ENCODE measurements at places on chromosomes 16 and 17.

- DNase-seq = peak; percentile 91
Measured at GRCh38 chr17:41434005-41434404, 6.8 kb downstream of the KRT38 start.

GRCh38 chr16:53061701-53062159 is 6.9 kb downstream of the CHD9 start:
- no peak for DNase-seq

DNA sequence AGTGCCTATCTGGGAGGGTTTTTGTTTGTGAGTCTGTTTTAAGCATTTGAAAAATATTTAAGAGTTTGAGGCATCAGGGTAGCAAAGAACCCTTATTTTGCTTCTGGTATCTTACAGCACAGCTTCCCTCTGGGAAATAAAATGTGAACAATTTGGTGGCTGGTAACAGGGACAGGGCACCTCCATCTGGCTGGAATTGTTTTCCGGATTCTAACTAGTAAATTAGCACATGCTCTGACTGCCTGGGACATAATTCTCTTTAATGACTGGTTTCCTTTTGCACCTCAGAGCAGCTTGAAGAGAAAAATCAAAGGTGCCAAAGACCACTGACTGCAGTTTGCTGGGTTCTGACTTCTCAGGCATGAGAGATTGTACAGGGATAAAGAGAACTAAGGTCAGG is 469.1 kb downstream of the GRIN2A start:
- DNase-seq = no peak

- DNase-seq = no peak
Measured at GRCh38 chr17:2274414-2274813, 29.2 kb downstream of the SMG6 start.

Data from NCI-H187 treated with DMSO at 0.1 percent for 48 hours (cell line).